ENCODE measurements at places on chromosomes 11 and 22. TPM values are rescaled to one million over a fixed set of nuclear protein-coding genes. Genes with fewer than 3 reads are reported as not detected.

- no peak for DNase-seq
Observed at GRCh38 chr11:125315079-125315740, 150.7 kb downstream of the PKNOX2 start.

GRCh38 chr11:47667135-47667534, 24.8 kb upstream of the MTCH2 start:
- DNase-seq: no peak

Gene CASP5
- total RNA-seq: not detected

GRCh38 chr22:24027389-24027975, 16.4 kb downstream of the CABIN1 start:
- DNase-seq: no peak

- DNase-seq: no peak
Observed at GRCh38 chr11:14861680-14862079, 30.4 kb downstream of the CYP2R1 start.

DNA sequence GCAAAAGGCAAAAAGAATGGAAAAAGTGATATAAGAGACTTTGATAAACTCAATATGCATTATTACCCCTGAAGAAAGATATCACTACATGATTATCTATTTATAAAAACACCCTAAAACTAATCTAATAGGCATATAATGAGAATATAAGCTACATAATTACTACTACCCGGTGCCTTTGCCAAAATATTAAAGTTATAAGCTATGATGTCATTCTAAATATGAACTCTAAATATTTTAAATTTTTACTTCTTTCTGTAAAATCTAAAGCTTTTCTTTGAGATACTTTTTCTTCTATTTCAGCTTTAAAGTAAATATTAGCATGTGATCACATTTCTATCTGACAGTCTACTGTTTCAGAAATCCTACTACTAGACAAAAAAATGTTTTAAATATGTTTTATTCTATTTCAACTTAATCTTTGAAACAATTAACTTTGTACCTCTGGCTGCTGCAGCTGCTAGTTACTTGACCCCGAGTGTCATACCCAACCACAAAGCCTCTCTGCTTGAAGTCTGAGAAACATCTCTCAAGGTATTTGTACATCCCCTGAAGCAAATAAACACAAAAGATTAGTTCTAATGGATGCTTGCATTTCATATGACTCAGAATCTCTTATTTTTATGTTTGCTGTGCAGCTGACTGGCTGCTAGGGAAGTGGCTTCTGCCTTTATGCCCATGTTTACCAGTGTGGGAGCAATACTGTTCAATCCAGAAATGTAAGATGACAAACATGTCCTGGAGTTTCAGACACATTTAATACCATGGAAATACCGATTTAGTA, 26.8 kb downstream of the PGM2L1 start:
- DNase-seq: no peak

- DNase-seq: no peak
Observed at GRCh38 chr11:72840780-72841179, 26.6 kb downstream of the ATG16L2 start.

GRCh38 chr11:57121996-57122395, 59.8 kb upstream of the LRRC55 start:
- DNase-seq: no peak
